ENCODE measurements at places on chromosomes 11 and 22. TPM values are rescaled to one million over a fixed set of nuclear protein-coding genes. Genes with fewer than 3 reads are reported as not detected.

DNA sequence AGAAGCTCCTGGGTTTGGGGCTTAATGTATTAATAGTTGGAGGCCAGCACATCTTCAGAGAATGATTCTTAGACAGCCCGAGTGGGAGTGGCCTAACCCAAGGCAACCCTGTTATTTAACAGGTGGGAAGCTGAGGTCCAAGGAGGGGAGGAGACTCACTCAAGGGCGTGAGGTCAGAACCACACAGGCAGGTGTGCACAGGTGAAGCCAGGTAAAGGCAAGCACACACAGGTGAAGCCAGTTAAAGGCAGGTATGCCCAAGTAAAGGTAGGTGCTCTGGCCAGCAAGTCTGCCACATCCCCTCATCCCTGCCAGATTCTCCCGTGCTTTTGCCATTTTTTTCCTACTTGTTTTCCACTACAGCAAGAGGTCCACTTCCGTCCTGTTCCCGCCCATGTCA is 2.9 kb upstream of the SHANK2 start:
- no peak for DNase-seq

DNA sequence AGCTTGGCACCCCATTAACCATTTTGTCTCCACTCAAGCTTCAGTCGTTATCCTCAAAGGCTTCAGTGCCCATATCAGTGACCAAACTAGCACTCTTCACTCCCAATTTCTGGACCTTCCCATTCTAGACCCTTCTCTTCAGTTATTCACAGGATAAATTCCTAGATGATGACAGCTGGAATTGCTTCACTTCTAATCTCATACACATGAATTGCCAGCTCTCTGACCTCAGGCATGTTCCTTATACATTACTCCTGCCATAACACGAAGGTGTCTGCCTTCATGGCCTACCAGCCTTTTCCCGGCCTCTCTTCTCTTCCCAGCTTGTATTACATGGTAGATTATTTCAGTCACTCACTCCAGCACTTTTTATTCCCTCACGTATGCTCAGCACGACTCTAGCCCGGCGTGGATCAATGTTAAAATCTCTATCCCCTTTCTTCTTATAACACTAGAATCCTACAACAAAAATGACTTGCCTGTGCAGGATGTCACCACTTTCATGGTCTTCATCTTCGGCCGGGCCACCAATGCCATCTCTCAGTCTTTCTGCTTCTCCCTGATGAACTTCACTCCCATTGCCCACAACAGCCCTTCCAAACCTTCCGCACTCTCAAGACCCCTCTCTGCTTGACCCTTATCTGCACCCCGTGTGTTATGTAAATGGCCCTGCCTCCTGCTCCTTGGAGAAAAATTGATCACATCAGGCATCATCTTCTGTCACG is 36.9 kb downstream of the EIF3F start:
- DNase-seq: no peak

DNA sequence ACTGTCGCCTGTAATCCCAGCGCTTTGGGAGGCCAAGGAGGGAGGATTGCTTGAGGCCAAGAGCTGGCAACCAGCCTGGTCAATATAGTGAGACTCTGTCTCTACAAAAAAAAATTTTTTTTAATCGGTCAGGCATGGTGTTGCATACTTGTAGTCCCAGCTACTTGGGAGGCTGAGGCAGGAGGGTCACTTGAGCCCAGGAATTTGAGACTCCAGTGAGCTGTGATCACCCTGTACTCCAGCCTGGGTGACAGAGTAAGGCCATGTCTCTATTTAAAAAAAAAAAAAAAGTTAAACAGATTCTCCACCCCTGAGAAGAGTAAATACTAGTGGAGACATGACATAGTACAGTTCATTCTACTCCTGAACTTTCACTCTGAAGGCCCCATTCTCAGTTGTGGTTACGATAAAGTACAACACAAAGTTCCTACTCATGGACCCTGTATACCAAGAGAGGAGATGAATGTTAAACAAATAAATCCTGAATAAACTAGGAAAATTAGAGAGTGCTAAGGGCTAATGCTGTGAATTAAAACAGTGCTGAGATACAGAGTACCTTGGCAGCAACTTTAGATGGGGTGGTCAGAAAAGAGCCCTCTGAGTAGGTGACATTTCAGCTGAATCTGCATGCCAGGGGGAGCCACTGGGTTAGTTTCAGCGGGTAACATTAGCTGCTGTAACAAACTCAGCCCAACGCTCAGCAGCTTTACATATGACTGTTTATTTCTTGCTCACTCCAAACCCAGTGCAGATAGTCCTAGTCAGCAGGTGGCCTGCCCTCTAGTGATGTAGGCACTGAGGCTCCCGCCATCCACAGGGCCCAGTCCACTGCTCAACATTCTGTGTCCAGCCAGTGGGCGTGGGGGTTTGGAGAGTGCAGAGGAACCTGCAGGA is 75.1 kb downstream of the DBX1 start:
- DNase-seq: peak; percentile 17

MYRF gene
- total RNA-seq: 1.7 TPM
